Left ventricle myocardium inferior (tissue), 1 donor: ENCODE measurements at places on chromosomes 6 and 20. TPM values are rescaled to one million over a fixed set of nuclear protein-coding genes. Genes with fewer than 3 reads are reported as not detected.

GRCh38 chr6:2976571-2977085 lies 5.3 kb upstream of the SERPINB6 start:
- no peaks in the 10 kb centered on the region for H3K36me3 ChIP-seq
- H3K4me1 ChIP-seq, result peaks cover 37% of the 10 kb centered on the region
- H3K4me3 ChIP-seq, result no peak overlapping the region
- H3K27ac ChIP-seq, result no peak overlapping the region

- no peaks in the 10 kb centered on the region for H3K36me3 ChIP-seq
- H3K4me3 ChIP-seq, result no peak overlapping the region
- H3K4me1 ChIP-seq, result peaks cover 25% of the 10 kb centered on the region
- H3K27me3 ChIP-seq, result no peaks in the 10 kb centered on the region
- no peak for DNase-seq
These were observed 41.7 kb upstream of the KLHL31 start for GRCh38 chr6:53707108-53707897.

DNA sequence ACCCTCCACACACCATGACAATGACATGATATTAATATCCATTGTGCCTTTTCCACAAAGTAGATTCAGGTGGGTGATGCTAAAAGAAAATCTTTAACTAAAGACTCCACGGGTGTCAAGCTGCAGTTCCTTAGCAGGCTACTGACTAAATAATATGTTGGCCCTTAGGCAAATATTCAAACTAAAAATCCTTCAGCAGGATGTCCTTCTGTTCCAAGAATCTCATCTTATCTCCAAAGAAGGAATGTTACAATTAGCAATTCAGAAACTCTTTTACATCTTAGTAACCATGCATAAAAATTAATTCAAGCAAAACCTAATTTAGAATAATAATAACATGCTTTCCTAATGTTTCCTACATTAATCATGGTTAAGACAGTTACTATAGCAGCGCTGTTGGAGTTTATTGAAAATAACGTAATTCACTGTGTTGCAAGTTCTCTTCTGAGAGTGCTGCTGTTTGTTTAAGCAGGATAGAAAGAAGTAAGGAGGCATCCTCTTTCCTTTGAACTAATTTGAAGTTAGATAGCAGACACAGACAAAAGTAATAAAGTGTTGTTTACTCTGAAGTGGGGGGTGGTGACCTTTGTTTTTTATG lies 414.8 kb upstream of the CDH4 start:
- H3K4me3 ChIP-seq, result no peak overlapping the region
- DNase-seq, result no peak
- peaks cover 36% of the 10 kb centered on the region for H3K27me3 ChIP-seq
- H3K36me3 ChIP-seq, result no peaks in the 10 kb centered on the region
- H3K27ac ChIP-seq, result no peak overlapping the region

DNA sequence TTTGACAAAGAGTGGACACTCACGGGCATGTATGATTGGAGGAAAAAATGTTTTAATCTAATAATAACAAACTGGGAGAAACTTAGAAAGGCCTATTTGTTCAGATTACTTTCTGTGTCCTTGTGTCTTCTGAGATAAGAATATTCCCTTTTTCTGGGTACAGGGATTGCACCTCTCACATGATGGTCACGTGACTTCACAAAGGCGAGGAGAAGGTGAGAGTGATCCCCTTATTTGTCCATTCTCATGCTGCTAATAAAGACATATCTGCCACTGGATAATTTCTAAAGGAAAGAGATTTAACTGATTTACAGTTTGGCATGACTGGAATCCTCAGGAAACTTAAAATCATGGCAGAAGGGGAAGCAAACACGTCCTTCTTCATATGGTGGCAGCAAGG lies 989.7 kb upstream of the FLRT3 start:
- no peak overlapping the region for H3K4me3 ChIP-seq
- no peak overlapping the region for H3K27ac ChIP-seq
- H3K4me1 ChIP-seq, result no peaks in the 10 kb centered on the region
- DNase-seq, result no peak
- no peaks in the 10 kb centered on the region for H3K27me3 ChIP-seq

DNA sequence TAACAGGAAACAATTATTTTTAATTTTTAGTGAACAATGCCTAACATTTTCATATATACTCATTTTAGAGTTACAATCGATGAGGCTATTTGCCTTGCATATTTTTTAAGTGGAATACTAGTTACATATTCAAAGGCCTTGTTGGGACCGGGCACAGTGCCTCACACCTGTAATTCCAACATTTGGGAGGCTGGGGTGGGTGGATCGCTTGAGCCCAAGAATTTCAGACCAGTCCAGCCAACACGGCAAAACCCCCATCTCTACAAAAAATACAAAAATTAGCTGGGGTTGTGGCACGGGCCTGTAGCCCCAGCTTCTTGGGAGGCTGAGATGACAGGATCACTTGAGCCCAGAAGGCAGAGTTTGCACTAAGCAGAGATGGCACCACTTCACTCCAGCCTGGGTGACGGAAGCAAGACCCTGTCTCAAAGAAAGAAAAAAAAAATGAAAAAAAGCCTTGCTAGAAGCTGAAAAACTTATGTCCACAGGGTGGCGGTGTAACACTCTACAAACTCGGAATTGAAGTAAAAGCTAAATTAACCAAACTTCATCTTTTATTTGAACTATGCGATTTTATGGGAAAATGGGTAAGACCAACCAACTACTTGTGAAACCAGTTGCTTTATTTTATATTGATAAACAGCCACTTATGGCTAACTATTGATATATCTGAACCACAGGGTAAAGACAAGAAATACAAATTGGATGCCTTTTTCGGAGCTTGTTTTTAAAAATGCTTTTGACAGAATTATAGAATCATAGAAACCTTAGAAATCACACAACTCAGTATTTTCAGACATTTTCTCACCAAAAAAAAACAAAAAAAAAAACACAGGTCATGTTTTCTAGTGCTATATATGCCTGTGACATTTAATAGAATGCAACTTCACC lies 24.1 kb upstream of the ROS1 start:
- H3K27me3 ChIP-seq, result peaks cover 23% of the 10 kb centered on the region
- H3K36me3 ChIP-seq, result no peaks in the 10 kb centered on the region
- H3K4me1 ChIP-seq, result peaks cover 6% of the 10 kb centered on the region

DNA sequence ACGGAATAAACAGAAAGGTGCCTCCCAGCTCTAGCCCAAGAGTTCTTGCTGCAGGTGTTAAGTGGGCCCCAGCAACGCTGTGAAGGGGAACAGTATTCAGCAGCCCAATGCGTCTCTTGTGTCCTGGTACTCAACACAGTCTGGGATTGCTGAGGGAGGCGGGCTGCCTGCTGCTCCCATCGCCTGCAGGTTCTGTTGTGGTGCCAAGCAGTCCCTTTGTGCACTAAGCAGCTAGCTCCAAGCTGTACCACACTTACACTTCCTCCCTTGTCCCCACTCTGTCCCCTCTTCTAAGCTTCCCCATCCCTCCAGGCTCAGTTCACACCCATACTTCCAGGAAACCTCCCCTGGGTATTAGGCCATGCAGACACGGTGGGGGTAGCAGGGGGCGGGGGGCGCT lies 92.7 kb downstream of the AGPAT4 start:
- H3K4me3 ChIP-seq, result no peak overlapping the region
- H3K36me3 ChIP-seq, result no peaks in the 10 kb centered on the region
- H3K27me3 ChIP-seq, result no peaks in the 10 kb centered on the region
- no peak for DNase-seq
- H3K4me1 ChIP-seq, result no peaks in the 10 kb centered on the region
- no peak overlapping the region for H3K27ac ChIP-seq

DNA sequence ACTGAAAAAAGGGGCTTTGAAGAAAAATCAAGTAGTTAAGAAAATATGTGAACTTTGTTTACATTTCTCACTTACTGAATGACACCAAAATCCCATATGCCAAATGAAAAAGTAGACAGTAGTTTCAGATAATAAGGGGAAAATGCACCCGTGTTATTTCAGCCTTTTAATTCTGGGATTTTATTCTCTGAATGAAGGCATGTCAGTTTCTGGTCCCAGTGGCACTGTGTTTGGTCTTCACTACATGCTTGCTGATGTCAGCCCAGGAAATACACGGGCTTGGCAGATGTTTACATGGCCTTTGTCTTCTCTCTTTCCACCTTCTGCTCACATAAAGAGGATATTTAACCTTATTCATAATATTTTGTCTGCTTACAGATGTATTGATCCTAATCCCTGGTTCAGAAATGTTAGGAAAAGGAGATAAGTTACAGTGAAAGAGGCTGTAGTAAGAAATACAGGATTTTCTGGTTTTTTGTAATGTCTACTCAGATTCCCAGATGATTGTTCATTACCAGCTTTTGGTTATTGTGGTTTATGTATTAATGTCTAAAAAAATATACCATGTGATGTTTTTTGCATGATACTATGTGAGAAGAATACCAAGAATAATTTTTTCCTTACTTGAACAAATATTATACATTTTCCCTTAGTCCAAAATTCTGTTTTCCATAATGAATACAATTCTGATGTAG lies 27.7 kb downstream of the DSE start:
- DNase-seq, result no peak
- peak overlapping the region; percentile 62 for H3K27ac ChIP-seq
- peaks cover 7% of the 10 kb centered on the region for H3K36me3 ChIP-seq
- no peaks in the 10 kb centered on the region for H3K27me3 ChIP-seq
- no peak overlapping the region for H3K4me3 ChIP-seq

- H3K27me3 ChIP-seq, result no peaks in the 10 kb centered on the region
- H3K4me1 ChIP-seq, result no peaks in the 10 kb centered on the region
- DNase-seq, result no peak
- no peak overlapping the region for H3K4me3 ChIP-seq
- H3K27ac ChIP-seq, result no peak overlapping the region
These were observed 75.3 kb downstream of the ELOVL2 start for GRCh38 chr6:10968776-10969175.

GRCh38 chr20:43721429-43722152 lies 5.2 kb downstream of the GTSF1L start:
- no peaks in the 10 kb centered on the region for H3K36me3 ChIP-seq
- H3K27me3 ChIP-seq, result peaks cover 19% of the 10 kb centered on the region
- DNase-seq, result no peak
- H3K27ac ChIP-seq, result no peak overlapping the region
- no peaks in the 10 kb centered on the region for H3K4me1 ChIP-seq

- H3K27me3 ChIP-seq, result no peaks in the 10 kb centered on the region
- no peak overlapping the region for H3K4me3 ChIP-seq
- H3K27ac ChIP-seq, result no peak overlapping the region
- no peaks in the 10 kb centered on the region for H3K4me1 ChIP-seq
- no peak for DNase-seq
These were observed 70.1 kb downstream of the ISM1 start for GRCh38 chr20:13291157-13291556.

DNA sequence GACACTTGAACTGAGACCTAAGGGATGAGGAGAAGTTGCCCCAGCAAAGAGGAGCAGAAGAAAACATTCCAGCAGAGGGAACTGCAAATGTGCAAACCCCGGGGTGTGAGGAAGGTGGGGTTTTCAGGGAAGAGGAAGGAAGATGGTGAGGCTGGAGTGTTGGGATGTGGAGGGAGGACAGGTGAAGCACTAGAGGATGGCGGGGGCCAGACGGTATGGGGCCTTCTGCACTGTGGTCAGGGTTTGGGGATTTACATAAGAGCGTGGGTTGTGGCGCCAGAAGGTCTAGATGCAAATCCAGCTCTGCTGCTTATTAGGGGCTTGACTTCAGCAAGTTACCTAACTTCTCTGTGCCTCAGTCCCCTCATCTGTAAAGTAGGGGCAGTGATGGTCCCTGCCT lies 16.0 kb downstream of the DLGAP4 start:
- no peak overlapping the region for H3K4me3 ChIP-seq
- no peaks in the 10 kb centered on the region for H3K4me1 ChIP-seq
- H3K27ac ChIP-seq, result no peak overlapping the region
- peaks cover 39% of the 10 kb centered on the region for H3K27me3 ChIP-seq
- H3K36me3 ChIP-seq, result no peaks in the 10 kb centered on the region

DNA sequence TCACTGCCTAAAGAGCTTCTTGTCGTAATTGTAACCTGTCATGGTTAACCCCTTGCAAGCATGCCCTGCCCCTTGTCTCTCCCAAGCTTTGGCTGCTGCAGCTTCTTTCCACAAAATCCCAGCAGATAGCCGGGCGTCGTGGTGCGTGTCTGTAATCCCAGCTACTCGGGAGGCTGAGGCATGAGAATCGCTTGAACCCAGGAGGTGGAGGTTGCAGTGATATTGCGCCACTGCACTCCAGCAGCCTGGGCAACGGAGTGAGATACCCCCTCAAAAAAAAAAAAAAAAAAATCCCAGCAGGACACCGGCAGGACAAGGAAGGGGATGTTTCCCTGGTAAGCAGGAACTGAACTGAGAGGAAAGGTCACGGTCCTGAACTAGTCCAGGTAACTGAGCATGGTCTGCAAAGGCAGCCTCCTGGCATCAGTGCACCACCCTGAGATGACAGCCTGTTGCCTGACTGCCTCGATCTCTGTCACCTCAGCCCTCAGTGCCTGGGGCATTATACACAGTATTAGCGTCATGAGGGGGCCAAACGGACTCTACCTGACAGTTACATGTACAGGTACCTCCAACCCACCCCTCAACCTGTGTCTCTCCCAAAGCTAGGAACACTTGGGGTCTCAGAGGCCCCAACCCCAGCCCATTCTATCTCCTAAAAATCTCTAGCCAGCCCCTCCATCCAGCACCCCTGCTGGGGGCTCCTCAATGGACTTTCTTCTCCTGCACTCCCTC lies 1.8 kb downstream of the LZTS3 start:
- DNase-seq, result no peak
- no peaks in the 10 kb centered on the region for H3K27me3 ChIP-seq
- H3K27ac ChIP-seq, result no peak overlapping the region
- peaks cover 43% of the 10 kb centered on the region for H3K4me1 ChIP-seq
- H3K4me3 ChIP-seq, result no peak overlapping the region

DNA sequence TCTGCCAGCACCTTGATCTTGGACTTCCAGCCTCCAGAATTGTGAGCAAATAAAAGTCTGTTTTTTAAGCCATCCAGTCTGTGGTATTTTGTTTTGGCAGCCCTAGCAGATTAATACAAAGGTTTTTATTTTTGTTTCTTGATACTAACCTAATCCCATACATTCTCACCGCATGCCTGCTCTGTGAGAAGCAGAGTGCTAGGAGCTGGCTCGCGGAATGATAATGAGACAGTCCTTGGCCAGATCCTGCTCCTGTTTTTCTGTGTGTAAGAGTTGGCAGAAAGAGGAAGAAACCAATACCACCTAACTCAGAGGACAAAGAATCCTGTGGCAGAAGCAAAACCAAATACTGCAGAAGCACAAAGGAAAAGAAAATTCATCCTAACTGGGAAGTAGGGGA lies 82.6 kb downstream of the KIF16B start:
- H3K4me3 ChIP-seq, result no peak overlapping the region
- DNase-seq, result no peak
- no peaks in the 10 kb centered on the region for H3K4me1 ChIP-seq
- H3K27ac ChIP-seq, result no peak overlapping the region
- no peaks in the 10 kb centered on the region for H3K27me3 ChIP-seq

The TRIM27 gene
- total RNA-seq, result 17.8 TPM

The IL17F gene
- total RNA-seq, result not detected

The EDN1 gene
- 5.9 TPM for total RNA-seq

The MYLK2 gene
- 0.25 TPM for total RNA-seq

The COL19A1 gene
- total RNA-seq, result 1.9 TPM

The PAK5 gene
- not detected for total RNA-seq

The MAP1LC3A gene
- 110 TPM for total RNA-seq

The NELFE gene
- total RNA-seq, result 39.3 TPM

The C6orf58 gene
- total RNA-seq, result not detected

The WFDC5 gene
- not detected for total RNA-seq

The SPDEF gene
- 0.11 TPM for total RNA-seq

The KIAA1755 gene
- 7.1 TPM for total RNA-seq

The HLA-DRA gene
- total RNA-seq, result 87.3 TPM

The NHSL1 gene
- total RNA-seq, result 44.7 TPM

The LHFPL5 gene
- not detected for total RNA-seq

The CPXM1 gene
- 0.69 TPM for total RNA-seq
